CD4-positive, alpha-beta T cell treated with Interleukin-6 at 100 ng/mL for 8 hours (primary cell): ENCODE measurements at places on chromosomes 12 and 14.

- no peak for DNase-seq
Measured at GRCh38 chr14:67886191-67886590, 66.6 kb downstream of the RAD51B start.

DNA sequence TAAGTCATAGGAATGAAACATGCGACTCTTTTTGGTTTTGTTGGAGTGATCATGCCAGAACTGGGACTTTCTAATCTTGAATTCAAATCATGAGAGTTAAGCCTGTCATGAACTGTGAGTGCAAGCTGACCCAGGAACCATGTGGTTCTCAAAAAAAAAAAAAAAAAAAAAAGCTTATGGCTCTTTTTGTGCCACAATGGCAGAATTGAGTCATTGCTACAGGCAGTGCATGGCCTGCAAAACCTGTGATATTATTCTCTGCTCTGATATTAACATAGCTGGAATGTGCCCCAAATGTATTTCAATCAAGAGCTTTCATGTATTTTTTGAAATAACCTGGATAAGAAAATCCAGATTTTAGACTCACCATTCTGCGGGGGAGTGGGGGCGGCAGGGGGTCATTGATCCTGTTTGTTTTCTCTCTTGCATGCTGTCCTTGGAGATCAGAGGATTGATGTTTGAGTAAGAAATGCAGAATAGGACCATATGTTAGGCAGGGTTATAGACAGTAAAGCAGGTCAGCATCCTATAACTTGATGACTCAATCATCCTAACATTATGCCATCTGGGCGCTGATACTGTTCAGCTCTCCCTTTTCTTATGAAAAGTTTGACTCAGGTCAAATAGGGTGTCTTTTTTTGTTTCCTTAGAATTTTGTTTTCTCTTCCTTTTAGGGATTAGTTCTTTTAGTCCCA is 797.4 kb downstream of the DIO2 start:
- DNase-seq: no peak

DNA sequence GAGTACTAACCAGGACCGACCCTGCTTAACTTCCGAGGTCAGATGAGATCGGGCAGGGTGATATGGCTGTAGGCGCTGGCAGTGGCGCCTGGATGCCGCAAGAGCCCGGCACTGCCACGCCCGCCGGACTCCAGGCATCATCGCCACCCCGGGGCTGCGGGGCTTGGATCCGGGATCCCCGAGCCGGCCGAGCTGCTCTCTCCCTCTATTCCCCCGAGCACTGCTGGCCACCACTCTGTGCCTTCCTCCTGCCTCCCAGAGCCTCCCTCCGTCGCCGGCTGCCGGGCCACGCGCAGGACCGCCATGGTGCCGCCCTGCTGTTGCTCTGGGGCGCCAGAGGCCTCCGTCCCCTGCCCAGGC is 153.2 kb upstream of the ALG10B start:
- no peak for DNase-seq

GRCh38 chr12:39931857-39932256 is 174.0 kb downstream of the SLC2A13 start:
- no peak for DNase-seq

DNA sequence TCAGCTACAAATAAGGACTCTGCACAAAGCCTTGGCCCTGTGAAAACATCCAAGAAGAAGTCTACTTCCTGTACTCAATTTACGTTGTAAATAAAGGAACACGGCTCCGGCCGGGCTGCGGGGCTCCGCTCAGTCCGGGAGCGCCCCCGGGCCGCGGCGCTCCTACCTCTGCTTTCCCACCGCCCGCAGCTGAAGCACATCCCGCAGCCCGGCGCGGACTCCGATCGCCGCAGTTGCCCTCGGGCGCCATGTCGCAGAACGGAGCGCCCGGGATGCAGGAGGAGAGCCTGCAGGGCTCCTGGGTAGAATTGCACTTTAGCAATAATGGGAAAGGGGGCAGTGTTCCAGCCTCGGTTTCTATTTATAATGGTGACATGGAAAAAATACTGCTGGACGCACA is 502.3 kb upstream of the FOXG1 start:
- DNase-seq: no peak

DNA sequence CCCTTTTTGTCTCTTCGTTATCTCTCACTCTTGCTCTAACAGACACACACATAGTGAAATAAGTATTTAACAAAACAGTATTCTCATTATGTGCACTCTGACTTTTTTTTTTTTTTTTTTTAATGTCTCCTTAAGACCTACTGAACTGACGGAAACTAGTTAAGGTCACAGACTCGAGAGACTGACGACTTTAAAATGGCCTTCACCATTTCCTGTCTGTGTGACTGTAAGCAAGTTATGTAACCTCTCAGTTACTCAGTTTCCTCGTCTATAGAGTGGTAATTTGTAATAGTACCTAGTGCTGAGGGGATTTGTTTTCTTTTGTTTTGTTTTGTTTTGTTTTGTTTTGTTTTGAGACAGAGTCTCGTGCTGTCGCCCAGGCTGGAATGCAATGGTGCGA is 284.8 kb downstream of the FBXL14 start:
- no peak for DNase-seq

DNA sequence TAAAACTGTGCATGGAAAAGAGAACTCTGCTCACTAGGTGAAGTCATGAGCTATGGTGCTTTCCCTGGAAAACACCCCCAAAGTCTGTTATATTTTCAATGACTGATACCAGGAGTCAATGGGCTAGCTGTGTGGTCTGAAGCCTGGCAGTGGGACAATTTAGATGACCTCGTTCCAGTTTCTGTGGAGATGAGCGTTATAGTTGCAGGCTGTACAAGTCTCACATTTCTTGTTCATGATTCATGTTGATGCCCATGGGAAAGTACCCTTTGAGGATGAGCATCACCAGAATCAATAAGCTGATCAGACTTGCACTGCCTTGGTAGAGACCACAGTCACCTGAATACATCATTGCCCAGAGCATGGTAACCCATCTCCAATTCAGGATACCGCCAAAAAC is 70.7 kb downstream of the NOVA1 start:
- no peak for DNase-seq

- no peak for DNase-seq
Measured at GRCh38 chr14:63155511-63156185, 48.6 kb upstream of the RHOJ start.

DNA sequence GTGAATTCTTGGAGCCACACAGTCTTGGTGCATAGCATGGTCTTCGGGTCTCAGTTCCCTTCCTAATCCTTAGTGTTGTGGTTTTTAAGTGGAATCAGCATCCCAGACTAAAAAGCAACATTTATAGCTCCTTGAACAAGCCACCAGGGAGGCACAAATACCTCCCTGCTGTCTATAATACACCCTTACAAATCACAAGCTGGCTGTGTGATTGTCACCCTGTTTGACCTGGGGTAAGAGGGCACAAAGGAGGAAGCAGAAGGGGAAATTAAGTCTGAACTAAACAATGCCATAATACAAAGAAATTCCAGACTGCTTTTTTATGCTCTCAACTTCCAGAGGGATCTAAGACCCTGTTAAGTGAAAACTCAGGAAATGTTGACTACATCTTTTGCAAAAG is 7.7 kb upstream of the MMP19 start:
- DNase-seq: no peak

DNA sequence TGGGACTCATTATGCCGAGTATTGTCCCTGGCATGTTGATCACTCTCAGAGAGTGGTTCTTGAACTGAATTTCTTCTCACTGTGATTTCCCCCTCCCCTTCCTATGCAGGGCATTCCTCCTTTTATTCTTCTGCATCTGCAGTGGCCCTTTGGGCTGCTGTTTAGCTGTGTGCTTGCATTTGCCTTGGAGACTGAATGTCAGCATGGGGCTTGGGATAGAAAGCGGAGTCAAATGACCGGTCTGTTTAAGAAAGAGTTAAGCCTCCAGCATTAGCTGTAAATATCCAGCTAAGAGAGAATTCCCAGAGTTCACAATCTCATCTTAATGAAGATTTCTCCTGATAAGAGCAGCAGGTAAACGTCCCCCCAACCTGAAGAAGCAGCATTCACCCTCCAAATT is 65.6 kb upstream of the RMST start:
- no peak for DNase-seq
